ENCODE measurements at places on chromosomes 12 and 14.

- DNase-seq: no peak
Measured at GRCh38 chr14:83707056-83707455, 1822.9 kb upstream of the FLRT2 start.

GRCh38 chr14:24909523-24910302, 140.2 kb downstream of the STXBP6 start:
- DNase-seq: no peak

GRCh38 chr12:54374562-54375258, 9.8 kb downstream of the ZNF385A start:
- DNase-seq: no peak

- no peak for DNase-seq
Measured at GRCh38 chr14:103066399-103066798, 9.1 kb upstream of the CDC42BPB start.

DNA sequence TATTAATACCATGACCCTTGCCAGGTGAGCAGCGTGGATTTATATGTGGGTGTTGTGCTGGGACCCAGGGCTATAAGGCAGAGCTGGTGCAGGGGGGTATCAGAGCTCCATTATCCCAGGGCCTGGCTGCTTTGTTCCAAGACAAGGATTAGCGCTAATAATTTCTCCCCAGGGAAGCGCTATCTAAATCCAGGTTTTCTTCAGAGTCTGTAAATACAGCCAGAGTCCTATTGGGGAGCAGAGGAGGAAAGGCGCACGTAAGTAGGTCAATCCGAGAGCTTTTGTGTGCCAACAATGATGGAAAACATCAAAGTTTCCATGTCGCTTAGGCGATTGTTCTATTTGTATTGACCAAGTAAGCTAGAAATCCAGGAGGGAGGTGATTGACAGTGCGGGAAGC, 1009.7 kb downstream of the VRK1 start:
- no peak for DNase-seq

DNA sequence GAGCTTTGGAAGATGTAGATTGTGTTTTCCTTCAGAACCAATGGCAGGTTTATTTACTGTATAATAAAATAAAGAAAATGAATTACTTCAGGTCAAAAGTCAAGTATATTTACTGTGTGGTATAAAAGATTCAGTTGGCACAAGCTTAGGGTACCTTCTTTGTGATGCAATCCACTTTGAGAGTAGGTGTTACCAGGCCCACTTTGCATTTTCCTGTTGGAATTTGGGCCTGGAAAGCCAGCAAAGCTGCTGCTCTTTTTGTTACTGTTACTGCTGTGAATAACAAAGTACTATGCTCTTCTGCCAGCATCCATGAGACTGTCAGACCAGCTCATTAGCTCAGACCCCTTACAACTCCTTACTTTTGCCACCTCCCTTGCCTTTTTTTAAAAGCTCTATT, 649.0 kb upstream of the SEL1L start:
- DNase-seq: no peak

- DNase-seq: no peak
Measured at GRCh38 chr14:71341156-71341555, 433.9 kb downstream of the PCNX1 start.

GRCh38 chr14:100545359-100545758, 41.9 kb downstream of the BEGAIN start:
- DNase-seq: no peak

GRCh38 chr12:60494244-60494643, 898.4 kb downstream of the SLC16A7 start:
- DNase-seq: no peak

DNA sequence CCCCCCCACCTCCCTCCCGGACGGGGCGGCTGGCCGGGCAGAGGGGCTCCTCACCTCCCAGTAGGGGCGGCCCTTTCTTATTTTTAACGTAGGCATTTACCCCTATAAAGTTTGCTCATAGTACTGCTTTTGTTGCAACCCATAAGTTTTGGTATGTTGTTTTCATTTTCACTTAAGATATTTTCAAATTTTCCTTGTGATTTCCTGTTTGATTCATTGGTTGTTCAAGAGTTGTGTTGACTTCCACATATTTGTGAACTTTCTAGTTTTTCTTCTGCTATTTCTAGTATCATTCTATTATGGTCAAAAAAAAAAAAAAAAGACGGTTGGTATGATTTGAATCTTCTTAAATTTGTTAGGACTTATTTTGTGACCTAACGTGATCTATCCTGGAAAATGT, 6.5 kb downstream of the NOXRED1 start:
- DNase-seq: no peak

- no peak for DNase-seq
Measured at GRCh38 chr12:84974155-84974815, 61.7 kb upstream of the SLC6A15 start.

- DNase-seq: no peak
Measured at GRCh38 chr12:2651068-2651965, 143.5 kb upstream of the FKBP4 start.

DNA sequence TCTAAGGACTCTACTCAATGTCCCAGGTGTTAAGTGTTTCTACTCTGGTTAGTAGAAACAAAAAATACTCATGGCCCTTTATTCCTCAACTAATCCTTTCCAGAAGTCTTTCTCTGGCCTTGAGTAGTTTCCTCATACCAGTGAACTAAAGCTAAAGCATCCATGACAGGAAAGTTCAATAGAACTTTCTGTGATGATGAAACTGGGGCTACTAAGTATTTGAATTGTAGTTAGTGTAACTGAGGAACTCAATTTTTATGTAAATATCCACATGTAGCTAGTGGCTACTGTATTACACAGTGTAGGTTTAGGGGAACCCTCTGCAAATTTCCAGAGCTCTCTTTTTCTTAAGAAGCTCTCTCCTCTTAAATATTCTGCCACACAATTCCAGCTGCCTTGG, 63.7 kb downstream of the R3HDM2 start:
- DNase-seq: no peak

- no peak for DNase-seq
Measured at GRCh38 chr14:36284971-36285595, 35.4 kb downstream of the MBIP start.

- no peak for DNase-seq
Measured at GRCh38 chr14:53954551-53955228, 1.9 kb downstream of the BMP4 start.

DNA sequence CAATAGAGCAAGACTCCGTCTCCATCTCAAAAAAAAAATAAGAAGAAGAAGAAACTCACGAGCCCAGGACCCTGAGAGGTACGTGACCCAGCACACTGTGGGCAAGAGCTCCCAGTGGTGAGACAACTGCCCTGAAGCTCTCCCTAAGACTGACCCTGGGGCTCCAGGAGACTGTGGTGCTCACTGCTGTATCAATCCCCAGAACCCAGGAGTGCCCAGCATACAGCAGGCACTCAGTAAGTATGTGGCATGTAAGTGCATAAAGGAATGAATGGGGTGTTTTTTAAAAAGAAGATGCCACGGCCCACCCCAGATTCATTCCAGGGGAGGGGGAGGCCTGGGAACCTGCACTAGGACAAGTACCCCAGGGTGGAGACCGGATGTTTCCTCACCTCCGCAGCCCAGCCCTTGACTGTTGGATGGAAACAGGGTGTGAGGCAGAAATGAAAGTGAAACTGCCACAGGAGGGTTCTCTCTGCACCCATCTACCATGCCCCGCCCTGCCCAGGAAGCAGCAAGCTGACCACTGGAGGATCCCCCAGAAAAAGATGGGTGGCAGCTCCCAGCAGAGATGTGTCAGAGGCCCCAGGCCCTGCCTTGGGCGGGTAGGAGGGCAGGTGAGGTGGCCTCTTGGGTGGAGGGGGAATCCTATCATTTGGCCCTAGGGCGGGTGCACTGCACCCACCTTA, 12.2 kb downstream of the ITPK1 start:
- peak; percentile 27 for DNase-seq

- DNase-seq: no peak
Measured at GRCh38 chr12:125861299-125862281, 796.4 kb downstream of the AACS start.

DNA sequence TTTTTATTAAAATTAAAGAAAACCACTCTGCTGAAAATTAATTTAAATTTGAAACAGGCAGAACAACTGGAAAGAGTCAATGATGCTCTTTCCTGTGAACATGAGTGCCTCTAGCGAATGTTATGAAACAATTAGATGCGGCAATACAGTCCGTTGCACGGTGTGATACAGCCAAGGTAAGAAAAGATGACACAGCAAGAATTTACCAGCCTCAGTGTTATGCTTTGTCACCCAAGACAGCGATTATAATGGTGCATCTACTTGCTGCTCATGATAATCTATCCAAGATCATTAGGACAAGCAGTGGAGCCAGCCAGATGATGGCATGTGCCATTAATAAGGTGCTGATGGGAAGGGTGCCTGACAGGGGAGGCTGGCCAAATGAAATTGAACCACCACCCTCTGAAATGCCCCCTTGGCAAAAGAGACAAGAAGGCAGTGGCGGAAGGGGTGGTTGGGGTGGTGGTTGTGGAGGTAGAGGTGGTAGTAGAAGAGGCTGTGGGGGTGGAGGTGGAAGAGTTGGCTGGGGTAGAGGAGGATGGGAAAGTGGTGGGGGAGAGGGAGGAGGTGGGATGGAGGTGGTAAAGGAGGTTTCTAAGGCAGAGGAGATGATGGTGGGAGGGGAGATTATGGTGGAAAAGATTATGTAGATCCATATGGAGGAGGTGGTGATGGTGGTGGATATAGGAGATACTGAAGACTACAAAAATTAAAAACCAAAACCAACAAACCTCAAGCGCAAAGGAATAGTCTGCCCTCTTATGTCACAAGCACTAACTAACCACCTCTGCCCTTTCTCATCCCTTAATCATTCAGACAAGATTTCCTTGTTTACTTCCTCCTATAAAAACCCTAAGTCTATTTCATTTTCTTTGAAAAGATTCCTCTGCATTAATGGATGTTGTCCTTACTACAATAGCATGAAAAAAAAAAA, 4.0 kb upstream of the RESF1 start:
- no peak for DNase-seq

DNA sequence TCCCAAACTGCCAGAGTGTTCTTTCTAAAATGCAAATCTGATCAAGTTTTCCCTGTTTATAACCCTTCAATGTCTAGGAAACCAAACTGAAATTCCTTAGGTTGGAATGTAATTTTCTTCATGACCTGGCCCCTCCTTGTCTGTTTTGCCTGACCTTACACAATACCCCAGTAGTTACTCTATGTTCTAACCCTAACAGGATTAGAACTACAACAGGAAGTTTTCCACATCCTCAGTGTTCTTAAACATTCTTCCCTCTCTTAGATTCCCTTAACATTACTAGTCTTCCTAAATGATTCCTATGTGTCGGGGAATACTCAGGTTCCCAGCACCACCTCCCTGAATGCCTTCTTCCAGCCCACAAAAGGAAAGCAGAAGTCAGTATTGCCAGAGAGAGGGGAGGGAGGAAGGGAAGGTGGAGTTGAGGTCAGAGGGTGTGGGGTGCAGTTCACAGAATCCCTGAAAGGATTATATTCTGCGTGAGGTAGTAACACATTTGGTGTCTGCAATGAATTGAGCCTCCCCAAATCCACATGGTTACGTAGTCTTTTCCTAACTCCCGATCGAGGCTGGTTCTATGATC, 72.6 kb downstream of the BBS10 start:
- DNase-seq: no peak

DNA sequence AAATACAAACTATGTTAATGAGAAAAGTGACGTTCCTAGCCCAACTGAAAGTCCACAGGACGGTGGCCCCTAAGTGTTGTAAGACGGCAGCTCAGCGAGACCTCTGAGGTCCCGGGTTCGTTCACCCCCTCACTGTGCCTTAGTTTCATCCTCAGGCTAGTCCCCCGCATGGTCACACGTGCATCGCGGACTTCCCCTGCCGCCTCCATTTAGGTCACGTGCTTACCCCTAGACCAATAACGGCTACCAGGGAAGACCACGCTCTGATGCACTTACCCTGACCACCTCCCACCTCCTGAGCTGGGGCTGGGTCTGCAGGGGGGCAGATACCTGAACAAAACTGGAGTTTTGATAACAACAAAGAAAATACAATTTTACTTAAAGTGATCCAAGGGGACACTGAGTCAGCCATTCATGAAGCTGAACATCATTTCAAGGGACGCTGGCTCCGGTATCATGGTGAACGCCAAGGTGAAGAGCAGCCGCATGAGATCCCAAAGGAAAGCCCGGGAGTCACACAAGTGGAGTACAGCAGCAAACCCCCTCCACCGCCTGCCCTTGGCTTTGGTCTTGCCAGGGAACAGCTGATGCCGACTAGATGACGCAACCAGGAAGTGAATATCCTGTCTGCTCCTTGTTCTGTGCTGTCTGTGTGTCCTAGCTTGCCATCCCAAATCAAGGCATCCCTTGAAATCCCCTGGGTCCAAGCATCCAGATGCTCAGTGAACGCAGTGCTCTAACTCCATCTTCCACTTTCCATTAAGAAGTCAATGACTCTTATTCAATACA, 274.1 kb downstream of the PCNX1 start:
- DNase-seq: no peak

GRCh38 chr12:79927772-79928474, 7.0 kb downstream of the PPP1R12A start:
- no peak for DNase-seq

- DNase-seq: no peak
Measured at GRCh38 chr14:100155756-100156616, 3.5 kb downstream of the DEGS2 start.

DNA sequence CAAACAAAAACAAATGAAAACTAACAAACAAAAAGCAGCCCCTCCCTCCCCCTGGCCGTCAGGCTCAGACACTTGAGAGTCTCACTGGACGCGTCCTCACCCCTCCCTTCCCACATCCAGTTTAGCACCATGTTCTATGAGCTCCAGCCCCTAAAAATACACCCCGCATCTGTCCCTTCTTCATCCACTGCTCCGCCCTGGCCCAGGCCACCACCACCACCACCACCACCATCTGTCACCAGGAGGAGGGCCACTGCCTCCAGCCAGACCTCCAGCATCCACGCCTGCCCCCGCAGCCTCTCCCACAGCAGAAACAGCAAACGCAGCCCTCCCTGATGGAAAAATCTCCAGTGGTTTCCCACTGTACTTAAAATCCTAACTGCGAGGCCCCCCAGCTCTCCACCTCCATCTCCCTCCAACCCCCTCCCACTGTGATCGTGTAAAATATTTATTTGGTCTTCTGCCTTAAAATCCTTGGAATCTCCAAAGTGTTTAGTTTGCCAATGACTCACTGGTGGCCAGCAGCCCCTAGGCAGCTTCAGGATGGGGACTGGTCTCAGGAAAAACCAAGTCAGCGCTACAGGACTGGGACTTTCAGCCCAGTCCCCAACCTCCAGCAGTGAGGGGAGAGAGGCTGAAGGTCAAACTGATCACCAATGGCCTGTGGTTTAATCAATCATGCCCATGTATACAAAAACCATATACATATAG, 95.1 kb downstream of the SCARB1 start:
- no peak for DNase-seq

GRCh38 chr12:11150832-11151231, 16.4 kb upstream of the TAS2R30 start:
- no peak for DNase-seq

DNA sequence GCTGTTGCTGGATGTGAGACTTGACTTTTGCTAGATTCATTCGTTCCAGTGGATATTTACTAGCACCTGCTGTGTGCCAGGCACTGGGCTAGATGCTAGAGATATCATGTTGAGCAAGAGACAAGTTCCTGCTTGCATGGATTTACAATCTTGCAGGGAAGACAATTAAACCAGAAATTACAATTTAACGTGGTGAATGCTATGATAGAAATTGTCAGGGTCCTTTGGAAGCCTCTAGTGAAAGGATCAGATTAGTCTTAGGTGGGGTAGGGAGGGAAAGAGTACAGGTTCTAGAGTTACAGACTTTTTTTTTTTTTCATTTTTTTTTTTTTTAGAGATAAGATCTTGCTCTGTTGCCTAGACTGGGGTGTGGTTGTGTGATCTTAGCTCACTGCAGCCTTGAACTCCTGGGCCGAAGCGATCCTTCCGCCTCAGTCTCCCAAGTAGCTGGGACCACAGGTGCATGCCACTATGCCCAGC, 36.7 kb downstream of the SPATS2 start:
- no peak for DNase-seq
